ENCODE measurements at places on chromosomes 16 and 17.

GRCh38 chr16:70786020-70786755, 14.8 kb downstream of the VAC14 start:
- no peak for DNase-seq

DNA sequence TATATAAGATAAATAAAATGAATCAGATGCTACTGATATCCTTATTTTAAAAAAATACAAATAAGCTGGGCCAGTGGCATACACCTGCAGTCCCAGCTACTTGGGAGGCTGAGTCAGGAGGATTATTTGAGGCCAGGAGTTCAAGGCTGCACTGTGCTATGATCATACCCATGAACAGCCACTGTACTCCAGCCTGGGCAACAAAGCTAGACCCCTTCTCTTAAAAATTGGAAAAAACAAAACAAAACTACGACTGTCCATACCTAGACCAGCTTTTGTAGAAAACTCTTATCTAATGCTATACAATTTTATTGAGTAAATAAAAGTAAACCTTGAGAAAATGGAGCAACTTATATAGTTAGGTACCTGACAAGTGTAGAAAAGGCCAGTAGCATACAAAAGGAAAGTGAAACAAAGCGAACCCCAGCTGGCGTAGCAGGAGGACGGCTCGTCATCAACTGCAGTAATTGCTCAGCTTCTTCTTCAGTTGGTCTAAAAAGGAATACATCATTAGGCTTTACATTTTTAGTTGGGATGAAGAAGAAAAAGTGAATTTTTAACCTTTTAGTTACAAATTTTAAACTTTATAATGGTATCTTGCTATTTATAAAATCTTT, 23.6 kb downstream of the INTS2 start:
- DNase-seq = no peak

GRCh38 chr16:48075398-48075797, 80.4 kb downstream of the ABCC12 start:
- no peak for DNase-seq

GRCh38 chr16:16175296-16175695, 48.0 kb downstream of the ABCC6 start:
- DNase-seq = no peak

DNA sequence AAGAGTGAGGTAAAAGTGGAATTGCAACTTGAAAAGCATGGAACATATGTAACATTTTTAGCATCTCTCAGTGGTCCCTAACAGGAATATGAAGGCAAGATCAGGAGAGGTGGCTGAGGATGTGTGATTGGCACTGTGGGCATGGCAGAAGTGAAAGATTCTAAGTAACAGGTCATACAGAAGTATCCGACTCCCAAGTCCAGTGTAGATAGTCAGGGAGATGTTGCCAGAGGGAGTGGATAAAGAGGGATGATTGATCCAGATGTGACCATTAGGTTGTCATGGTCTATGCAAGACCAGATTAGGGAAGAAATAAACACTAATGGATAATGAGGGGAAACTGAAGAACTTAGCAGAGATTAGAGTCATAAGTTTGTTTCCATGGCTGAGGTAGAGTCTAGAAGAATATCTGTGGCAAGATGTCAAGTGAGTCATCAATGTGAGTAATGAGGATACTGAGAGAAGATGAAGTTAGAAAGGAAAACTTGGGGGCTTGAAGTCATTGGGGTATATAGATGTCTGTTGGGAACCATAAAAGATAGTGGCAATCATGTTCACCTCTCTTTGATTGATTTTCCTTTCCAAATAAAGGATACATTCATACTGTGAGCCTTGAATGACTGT, 23.9 kb upstream of the CAPNS2 start:
- DNase-seq = no peak

DNA sequence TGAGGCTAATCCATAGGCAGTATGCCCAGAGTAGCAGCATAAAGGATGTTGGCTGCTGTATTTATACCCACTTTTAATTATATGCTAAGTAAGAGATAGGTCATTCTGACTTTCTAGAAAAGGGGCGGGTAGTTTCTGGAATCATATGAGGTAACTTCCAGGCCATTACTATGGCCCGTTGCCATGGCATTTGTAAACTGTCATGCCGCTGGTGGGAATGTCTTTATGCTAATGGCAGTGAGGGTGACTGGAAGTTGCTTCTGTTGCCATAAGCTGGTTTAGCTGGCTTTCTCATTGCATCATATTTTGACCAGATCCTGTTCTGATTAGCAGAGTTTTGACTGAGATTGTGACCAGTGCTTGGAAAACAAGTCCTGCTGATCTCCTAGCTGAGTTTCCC, 929.6 kb upstream of the CDH8 start:
- DNase-seq = no peak

- no peak for DNase-seq
These were observed 24.7 kb upstream of the KIFC3 start for GRCh38 chr16:57826706-57827625.

Data from vagina (tissue), 2 donors.